GM03348 (cell line): ENCODE measurements at places on chromosomes 7 and 10.

GRCh38 chr10:65805511-65805910 lies 1120.3 kb upstream of the LRRTM3 start:
- no peak for DNase-seq

DNA sequence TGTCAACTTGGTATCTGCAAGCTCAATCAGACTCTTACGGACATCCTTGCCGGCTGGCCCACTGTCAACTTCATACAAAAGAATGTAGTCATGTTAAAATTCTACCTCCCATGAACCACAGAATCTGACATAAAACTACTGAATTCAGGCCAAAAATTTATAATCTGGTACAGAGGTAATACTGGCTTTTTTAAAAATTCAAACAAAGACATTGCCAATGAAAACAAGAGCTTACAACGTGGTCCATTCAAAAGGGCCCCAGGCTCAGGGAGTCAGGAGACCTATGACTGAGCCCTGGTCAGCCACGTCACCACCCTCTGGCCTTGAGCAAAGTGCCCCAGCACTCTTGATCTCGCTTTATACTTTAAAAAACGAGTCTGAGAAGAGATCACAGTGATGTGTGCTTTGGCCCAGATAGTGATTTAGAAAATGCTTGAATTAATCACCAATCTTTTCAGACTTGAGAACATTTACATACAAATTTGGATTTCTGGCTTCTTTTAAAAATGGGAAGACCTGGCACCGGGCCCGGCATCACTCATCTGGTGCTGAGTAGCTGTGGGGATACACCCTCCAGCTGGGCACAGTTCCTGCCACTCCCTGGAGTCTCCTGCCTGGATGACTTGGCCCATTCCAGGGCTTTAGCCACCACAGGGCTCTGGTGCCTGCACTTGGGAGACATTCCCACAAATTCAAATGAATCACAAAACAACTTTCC lies 94.1 kb downstream of the PIP4K2A start:
- DNase-seq: peak; percentile 89

- no peak for DNase-seq
Measured at GRCh38 chr7:90897961-90898469, 301.9 kb downstream of the CDK14 start.

- peak; percentile 2 for DNase-seq
Measured at GRCh38 chr7:13414661-13415107, 574.8 kb downstream of the ETV1 start.

DNA sequence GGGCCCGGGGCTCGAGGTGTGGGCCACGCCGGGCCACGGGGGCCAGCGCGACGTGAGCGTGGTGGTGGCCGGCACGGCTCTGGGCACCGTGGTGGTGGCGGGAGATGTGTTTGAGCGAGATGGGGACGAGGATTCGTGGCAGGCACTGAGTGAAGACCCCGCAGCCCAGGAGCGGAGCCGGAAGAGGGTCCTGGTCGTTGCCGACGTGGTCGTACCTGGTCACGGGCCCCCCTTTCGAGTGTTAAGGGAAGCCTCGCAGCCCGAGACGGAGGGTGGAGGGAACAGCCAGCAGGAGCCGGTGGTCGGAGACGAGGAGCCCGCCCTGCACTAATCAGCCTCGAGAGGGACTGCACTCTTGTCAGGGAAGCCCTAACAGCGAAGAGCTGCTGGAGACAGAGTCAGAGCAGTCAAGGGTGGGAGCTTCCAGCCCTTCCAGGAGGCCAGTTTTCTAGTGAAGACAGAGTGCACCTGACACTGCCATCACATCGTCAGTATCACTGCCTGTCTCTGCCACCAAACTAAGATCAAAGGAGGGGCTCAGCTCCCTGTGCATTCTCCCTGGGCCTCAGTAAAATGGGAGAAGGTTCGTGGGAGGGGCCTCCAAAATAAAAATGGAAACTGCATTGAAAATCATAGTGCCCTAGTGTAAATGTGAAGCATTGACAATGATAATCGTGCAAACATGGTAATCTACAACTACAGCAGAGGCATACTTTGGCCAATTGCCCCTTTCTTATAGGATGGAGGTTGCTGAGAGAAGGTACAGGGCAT lies 1.3 kb downstream of the MBLAC1 start:
- DNase-seq: no peak

GRCh38 chr10:44983066-44983894 lies 4.7 kb upstream of the DEPP1 start:
- DNase-seq: no peak

GRCh38 chr10:35635576-35635975 lies 6.5 kb downstream of the FZD8 start:
- peak; percentile 63 for DNase-seq

DNA sequence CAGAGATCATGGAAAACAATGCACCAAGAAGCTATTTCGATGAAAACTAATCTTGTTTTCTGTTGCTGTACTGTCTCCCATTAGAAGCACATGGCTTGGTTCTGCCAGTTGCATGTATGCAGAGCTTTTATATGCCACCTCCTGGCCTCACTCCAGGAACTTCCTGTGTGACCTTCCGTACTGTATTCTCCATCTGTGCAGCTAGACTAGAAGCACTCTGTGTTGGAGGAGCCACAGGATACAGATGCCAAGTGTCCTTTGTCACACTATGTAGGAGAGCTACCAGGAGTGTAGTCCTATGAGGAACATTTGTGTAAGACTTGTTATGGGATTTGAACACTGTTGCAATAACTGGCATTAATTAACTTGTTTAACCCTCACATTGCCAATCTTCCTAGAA lies 503.5 kb upstream of the TPK1 start:
- no peak for DNase-seq

DNA sequence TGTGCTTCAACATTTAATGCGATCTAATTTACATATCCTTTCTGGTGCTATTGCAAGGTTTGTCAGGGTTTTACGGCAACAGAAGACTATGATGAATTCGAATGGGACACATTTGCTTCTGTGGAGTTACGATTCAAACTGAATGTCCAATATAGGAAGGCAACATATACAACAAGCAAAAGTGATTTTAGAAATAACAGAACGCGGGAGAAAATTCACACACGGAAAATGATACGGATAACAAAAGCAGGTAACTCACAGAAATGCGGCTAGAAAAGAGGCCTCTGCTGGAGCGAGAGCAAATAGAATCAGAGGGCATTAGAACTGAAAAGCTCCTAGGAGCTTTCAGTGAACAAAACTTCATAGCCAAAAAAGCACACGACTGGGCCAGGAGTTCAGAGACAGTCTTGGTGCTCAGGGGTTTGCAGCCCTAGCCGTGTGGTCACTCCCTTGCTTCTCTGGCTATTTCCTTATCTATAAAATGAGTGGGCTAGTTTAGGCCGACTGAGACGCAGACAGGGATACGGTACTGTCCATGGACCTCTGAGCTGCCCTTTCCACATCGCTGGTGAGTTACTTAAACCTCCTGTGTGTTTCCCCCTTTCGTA lies 557 bp upstream of the TAX1BP1 start:
- DNase-seq: peak; percentile 58

- DNase-seq: peak; percentile 32
Measured at GRCh38 chr10:80684259-80684658, 146.6 kb downstream of the SH2D4B start.

DNA sequence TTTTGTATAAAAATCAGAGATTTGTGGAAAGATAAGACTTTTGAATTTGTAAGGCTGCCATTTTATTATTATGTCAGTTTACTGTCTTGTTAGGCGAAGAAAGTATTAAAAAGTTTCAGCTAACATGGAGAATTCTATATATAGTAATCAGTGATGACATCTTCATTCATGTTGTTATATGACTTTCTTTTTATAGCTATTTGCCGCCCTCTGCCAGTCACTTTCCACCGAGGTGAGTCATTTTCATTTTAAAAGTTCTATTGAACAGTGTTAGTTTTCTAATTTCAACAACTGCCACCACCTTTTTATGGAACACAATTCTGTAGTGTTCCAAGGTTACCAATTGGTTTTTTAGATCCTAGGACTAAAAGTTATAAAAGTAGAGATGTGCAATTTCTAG lies 11.8 kb downstream of the CUTC start:
- DNase-seq: no peak

DNA sequence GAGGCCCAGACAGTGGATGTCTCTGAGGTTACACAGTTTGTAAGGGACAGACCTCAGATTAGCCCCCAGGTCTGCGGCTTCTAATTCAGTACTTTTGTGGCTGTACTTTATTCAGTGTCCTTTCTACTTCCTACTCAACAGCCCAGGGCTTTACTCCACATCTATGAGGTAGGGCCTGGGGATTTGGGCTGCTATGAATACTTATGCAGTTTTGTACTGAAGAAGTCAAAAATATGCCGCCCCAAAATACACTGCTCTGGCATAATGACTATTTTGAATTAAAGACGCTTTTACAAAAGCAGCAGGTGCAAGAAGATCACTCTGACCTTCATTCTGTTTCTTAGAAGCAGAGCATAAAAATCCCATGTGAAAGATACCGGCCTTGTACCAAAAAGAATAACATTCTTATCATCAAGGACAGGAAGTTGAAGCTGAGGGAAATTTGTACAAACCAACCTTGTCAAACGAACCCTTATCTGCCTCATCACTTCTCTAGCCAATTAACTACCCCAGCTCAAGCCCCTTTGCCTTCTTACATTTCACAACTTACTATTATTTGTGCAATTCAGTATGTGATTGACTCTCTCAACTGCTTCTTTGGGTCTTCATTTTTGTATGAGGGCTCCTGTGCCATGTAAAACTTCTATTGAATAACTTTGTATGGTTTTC lies 26.1 kb upstream of the TRUB1 start:
- DNase-seq: no peak

DNA sequence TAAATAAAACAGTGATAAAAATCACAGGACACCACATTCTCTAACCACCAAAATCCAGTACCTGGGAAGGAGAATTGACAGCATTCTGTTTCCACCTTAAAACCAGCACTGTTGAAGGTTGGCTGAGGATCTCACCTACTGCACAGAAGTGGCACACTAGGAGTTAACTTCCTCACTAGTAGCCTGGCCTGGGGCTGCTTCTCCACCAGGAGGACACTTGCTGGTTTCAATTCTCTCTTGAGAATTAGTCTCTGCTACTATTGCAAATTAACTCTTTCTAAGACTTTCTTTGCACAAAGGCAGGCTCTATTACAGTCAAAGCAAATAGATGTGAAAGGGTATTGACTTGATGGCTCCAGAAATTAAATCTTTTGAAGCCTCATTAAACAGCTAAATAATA lies 2.3 kb upstream of the CTTNBP2 start:
- no peak for DNase-seq

- DNase-seq: peak; percentile 43
Measured at GRCh38 chr10:75294031-75294437, 58.3 kb upstream of the COMTD1 start.

- DNase-seq: no peak
Measured at GRCh38 chr7:87658553-87658952, 30.4 kb downstream of the RUNDC3B start.

GRCh38 chr7:157438121-157439025 lies 101.6 kb downstream of the DNAJB6 start:
- no peak for DNase-seq

- no peak for DNase-seq
Measured at GRCh38 chr7:158746957-158747356, 42.4 kb upstream of the NCAPG2 start.

GRCh38 chr10:63767138-63767801 lies 246.1 kb downstream of the REEP3 start:
- DNase-seq: peak; percentile 65

DNA sequence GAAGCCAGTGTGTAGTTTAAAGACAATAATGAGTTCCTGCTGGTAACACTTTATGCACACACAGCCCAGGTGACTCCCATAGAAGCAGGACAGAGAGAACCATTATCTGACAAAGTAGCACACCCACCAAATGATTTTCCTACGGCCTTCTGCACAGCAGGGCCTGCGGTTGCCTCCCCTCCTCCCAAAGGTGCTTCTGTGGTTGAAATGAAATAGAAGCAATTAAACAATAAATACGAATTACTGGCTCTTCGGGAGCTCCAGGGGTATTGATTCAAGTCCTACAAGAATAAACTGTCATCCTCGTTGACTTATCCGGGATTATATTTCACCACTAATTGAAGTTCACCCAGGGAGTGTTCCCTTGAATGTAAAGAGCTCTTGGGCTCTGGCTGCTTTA lies 172.1 kb downstream of the ACTR3B start:
- no peak for DNase-seq

DNA sequence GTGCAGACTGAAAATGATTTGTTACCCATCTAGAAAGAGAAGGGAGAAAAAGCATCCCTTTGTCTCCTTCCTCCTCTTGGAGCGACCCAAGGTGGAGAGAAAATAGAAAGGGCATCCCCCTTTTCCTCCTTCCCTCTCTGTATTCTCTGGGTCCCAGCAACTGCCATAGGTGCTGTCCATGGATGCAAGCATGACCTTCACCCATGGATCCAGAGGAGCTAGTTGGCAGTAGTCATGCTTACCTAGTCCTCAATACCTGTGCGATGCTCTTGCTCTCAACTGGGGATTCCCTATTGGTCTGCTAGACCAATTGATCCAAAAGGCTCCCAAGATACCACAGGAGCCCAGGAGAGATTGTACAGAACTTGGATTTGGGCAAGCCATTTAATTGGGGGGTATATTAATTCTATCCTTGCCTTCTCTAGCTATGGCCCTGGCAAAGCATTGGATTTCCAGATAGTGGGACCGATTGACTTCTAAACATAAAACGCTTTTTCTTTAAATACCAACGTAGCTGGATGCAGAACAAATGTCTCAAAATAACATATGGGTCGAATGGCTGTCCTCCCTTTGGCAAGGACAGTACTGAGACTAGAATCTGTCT lies 547.8 kb upstream of the IGFBP3 start:
- no peak for DNase-seq

GRCh38 chr7:157177333-157177982 lies 38.7 kb downstream of the UBE3C start:
- DNase-seq: no peak

DNA sequence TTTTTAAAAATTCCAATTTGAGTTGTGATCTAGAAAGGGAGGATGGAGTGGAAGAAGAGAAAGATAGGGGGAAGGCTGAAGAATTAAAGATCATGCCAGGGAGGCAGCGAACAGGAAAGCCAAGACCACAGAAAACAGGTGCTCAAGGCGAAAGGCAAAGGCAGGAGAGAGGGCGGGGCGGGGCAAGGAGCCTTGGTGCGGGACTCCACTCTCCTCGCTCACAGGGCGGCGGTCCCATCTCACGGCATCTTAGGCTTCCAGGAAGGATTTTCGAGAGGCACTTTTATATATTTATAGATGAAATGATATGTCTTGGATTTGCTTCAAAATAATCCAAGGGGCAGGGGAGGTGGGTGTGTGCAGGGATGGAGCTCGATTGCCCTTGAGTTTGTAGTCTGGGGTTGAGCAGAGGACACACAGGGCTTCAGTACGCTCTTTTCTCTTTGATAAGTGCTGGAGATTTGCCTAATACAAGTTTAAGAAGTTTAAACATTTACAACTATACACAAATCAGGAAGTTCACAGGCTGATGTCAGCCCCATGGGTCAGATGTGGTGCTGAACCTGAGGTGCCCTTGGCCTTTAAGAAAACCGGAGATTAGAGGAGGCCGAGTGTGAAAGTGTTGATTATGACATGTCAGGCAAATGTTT lies 161.1 kb downstream of the PRKAG2 start:
- no peak for DNase-seq

- DNase-seq: no peak
Measured at GRCh38 chr7:36765605-36766004, 41.3 kb upstream of the AOAH start.
